H4 (cell line): ENCODE measurements at places on chromosomes 6 and 20. TPM values are rescaled to one million over a fixed set of nuclear protein-coding genes. Genes with fewer than 3 reads are reported as not detected.

The SCRT2 gene
- total RNA-seq: not detected in 2 replicates

The RBM24 gene
- 1.0 and 1.1 TPM in 2 replicates for total RNA-seq

The LHFPL5 gene
- total RNA-seq: not detected in 2 replicates

The GNAS-AS1 gene
- total RNA-seq: 1.5 and 3.0 TPM in 2 replicates

The PPP1R3D gene
- 1.2 and 2.8 TPM in 2 replicates for total RNA-seq

The RSPO4 gene
- total RNA-seq: not detected in 2 replicates

The TMEM63B gene
- 15.8 and 28.6 TPM in 2 replicates for total RNA-seq

The PRR18 gene
- total RNA-seq: not detected in 2 replicates

The AVP gene
- not detected in 2 replicates for total RNA-seq

The SOX18 gene
- total RNA-seq: 0.19 TPM in 1 of 2 replicates, not detected in the other

The GPSM3 gene
- total RNA-seq: 3.2 and 3.9 TPM in 2 replicates

The PROKR2 gene
- total RNA-seq: not detected in 2 replicates

The ZNF184 gene
- 7.3 and 10.2 TPM in 2 replicates for total RNA-seq

The KCNQ2 gene
- total RNA-seq: 3.4 and 6.6 TPM in 2 replicates

The BPIFB2 gene
- total RNA-seq: not detected in 2 replicates

DNA sequence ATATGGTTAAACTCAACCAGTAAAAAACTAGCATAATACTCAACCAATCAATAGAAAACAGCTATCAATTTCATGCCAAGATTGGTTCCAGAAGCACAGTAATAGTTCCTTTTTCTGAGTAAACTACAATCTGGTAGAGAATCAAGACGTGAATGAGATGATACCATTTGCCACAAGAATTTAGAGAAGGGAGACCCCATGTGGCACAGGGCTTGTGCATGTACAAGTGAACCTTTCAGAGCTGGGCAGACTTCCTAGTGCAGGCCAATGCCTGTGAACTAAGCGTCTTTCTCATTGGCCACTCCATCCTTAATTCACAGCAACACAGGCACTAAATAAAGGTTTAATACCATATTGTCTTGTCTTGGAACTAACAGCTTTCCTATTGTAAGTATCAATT is 213.5 kb downstream of the RFPL4B start:
- DNase-seq: no peak

- no peak for DNase-seq
Observed at GRCh38 chr20:43893930-43894329, 20.7 kb upstream of the TOX2 start.

DNA sequence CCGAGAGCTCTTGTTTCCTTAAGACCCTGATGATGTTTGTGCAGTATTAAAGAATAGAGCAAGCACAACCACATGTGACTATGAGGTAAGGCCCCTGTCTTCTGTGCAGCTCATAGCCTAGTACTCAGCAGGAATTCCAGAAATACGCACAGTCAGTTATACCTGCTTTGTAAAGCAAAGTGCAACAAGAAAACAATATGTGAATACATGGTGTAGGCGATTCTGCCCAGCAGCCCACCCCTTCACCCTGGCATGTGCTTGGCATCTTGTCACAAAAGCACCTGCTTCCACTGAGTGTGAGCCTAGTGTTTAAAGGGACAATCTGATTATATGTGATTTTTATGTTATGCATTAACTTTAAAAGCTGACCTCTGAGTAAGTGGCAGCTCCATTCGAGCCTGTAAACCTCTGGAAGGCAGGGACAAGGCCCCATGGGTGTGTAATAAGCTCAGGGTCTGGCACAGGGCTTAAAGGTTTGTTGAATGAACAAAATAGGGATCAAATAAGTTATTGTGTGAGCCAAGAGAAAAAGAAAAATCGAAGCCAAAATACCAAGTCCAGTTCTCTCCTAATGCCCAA is 148.7 kb downstream of the DOK5 start:
- DNase-seq: no peak

DNA sequence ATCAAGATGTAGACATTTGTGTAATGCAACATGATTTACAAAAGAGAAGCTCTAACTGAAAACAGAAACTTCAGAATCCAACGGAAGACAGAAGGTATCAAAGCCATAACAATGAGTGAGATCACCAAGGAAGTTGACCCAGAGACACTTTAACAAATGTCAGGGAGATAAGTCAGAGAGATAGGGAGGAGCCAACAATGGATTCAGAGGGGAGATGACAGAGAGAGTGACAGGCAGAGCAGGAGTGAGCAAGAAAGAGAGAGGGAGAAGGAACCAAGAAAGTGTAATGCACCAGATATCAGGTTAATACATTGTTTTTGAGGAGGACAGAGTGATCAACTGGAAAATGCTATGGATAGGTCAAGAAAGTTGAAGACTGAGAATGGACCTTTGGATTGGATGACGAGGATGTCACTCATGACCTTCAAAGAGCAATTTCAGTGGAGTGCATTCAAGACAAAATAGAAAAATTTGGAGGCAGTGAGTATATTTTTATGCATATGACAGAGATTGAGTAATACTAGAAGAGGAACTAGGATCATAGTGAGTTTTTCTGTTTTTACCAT is 86.6 kb downstream of the TRDN start:
- no peak for DNase-seq

GRCh38 chr6:139407718-139408222 is 33.3 kb upstream of the CITED2 start:
- peak; percentile 14 for DNase-seq

GRCh38 chr6:45009576-45009975 is 318.6 kb upstream of the RUNX2 start:
- no peak for DNase-seq

DNA sequence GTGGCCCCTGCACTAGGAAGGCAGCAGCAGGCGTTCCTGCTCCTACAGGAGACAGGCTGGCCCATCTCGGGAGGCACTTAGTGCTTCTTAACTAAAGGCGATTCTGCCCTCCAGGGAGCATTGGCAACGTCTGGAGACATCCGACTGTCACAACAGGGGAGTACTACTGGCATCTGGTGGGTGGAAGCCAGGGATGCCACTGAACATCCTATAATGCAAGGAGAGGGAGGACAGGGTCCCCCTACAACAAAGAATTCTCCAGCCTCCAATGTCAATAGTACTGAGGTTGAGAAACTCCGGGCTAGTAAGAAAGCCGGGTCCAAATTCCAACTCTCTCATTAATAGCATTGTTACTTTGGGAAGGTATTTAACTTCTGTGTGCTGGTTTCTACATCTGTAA is 119.4 kb upstream of the ARMC2 start:
- no peak for DNase-seq

DNA sequence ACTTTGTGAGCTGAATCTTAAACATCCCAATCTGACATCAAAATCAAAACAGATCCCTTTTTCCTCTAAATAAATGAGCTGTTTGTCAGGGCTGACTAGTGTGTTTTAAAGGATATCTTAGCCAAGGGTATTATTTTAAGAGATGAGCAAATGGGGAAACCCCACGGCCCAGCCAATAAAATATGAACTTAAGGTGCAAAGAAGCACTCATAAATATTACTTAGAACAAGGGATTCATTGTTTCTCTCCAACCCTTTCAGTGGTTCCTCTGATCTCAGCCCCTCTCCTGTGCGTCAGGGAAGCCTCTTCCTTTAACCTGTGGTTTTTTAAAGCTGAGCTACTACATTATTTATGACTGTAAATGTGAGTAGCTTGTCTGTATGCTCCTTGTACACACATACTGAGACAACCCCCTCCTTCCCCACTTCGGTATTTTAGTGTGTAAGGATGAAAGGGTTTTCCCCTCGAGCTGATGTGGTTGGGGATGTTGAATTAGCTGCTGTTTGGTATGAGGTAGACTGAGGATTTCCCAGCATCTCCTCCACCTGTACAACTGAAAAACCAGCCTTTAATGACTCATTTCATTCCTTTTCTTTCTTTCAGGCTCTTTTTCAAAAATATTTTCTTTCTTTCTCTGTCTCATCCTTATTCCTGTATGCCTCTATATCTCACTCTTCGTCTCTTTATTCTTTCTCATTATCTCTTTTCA is 6.5 kb downstream of the BMP5 start:
- DNase-seq: peak; percentile 64

DNA sequence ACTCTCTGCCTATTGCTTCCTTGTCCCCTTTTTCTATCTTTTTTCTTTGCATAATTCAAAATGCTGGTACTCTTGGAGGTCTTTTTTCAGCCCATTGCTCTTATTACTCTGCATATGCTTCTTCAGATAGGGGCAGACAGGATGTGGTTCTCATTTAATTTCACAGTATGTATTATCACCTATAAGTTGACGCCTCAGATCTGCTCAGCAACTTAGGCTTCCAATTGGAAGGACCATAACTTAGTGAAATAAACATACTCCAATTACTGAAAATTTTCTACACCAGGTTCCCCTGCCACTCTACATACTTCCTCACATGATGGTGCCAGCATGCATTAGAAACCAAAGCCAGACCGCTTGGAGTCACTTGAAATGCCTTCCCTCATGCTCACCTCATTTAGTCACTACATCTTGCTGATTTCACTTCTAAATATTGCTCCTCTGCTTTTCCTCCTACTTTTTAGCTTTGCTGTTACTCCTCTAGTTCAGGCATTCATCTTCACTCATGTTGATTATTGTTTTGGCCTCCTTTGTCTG is 34.5 kb upstream of the AHI1 start:
- no peak for DNase-seq

DNA sequence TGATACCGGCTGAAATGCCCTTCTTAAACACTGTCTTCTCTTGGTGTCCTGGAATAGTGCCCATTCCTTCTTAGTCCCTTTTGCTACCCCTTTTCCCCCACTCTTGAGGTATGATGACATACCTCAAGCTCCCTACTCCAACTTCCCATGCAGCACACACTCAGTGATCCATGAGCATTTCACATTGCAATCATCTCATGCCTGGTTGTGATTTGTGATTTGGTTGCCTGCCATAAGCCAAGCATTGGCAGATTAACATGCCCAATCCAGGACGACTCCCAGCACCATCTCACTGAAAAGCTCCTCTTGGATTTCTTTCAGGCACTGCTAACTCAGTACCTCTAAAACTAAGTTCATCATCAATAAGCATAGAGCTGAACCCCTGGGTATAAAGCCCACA is 14.7 kb upstream of the PTPRA start:
- DNase-seq: no peak

- no peak for DNase-seq
Observed at GRCh38 chr6:157513004-157513603, 132.1 kb downstream of the ZDHHC14 start.

DNA sequence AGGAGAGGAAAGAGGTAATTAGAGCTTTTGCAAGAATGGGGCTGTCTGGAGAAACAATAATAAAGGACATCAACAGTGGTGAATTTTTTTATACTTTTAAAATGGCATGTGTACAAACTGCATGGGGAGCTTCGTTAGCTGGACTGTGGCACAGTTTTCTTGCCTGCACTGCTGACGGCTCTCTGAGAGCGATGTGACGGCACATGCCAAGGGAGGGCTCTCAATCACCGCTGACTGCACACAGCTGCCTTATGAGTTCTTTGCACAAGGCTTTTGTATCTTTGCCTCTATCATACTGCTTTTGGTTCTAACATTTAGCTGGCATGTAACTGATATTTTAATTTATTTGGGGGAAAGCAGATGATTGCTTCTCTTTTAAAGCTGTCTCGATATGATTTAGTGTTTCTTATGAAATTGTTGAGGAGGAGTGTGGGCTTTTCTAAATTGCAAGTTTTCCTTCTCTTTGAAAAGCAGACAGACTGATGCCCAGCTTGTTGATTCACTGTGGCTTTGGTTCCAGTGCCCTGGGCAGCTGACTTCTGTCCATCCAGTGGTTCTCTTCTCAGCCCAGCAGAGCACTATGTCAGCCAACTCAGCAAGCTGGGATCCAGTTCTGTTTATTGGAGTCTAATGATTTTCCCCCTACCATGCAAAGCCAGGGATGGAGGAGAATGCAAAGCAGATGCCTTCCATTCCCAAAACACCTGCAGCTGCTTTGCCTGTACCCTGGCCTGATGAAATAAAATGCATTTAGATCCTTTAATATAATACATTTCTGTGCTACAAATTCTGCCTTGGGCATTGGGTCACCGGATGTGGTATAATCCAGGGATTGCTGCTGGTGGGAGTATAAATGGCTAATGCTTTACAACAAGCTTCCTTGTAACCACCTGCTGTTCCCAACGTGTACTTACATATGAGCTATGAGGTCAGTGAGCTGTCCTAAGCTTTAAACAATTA is 323.9 kb downstream of the ZFAND3 start:
- DNase-seq: no peak

GRCh38 chr20:1469306-1469905 is 2.8 kb upstream of the NSFL1C start:
- DNase-seq: no peak

- peak; percentile 71 for DNase-seq
Observed at GRCh38 chr20:31841928-31842327, 3.5 kb downstream of the FOXS1 start.

DNA sequence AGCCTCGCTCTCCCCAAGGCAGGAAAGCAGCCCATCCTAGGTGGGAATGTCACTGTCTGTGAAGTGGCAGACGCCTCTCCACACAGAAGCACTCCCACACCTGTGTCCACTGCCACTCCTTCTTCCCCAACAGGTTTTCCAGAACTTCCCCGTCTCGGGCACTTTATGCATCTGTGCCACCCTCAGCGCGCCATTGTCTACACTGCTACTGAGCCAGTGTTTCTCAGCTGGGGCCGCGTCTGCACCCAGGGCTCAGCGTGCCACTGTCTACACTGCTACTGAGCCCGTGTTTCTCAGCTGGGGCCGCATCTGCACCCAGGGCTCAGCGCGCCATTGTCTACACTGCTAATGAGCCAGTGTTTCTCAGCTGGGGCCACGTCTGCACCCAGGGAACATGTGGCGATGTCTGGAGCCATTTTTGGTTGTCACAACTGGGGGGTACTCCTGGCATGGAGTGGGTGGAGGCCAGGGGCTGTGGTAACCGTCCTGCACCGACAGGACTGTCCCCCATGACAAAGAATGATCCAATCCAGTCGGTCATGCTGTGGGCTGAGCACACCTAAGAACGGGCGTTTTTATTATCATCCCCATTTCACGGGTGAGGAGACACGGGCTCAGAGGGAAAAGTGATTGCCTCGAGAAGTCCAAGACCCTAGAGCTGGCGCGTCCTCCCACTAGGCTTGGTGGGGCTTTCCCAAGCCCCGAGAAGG is 41.7 kb upstream of the ZBP1 start:
- no peak for DNase-seq

- no peak for DNase-seq
Observed at GRCh38 chr6:16743664-16744210, 17.5 kb downstream of the ATXN1 start.

- no peak for DNase-seq
Observed at GRCh38 chr6:4401408-4402368, 266.3 kb upstream of the ECI2 start.

- DNase-seq: no peak
Observed at GRCh38 chr6:110207652-110208051, 27.4 kb downstream of the CDC40 start.

GRCh38 chr6:110856296-110856695 is 18.3 kb upstream of the AMD1 start:
- DNase-seq: no peak
